Stimulated activated naive CD4-positive, alpha-beta T cell (primary cell): ENCODE measurements at places on chromosomes 1 and 21.

- no peak for DNase-seq
Measured at GRCh38 chr21:28568692-28569091, 424.0 kb downstream of the LTN1 start.

- no peak for DNase-seq
Measured at GRCh38 chr1:11266268-11267074, 4.1 kb upstream of the MTOR start.

DNA sequence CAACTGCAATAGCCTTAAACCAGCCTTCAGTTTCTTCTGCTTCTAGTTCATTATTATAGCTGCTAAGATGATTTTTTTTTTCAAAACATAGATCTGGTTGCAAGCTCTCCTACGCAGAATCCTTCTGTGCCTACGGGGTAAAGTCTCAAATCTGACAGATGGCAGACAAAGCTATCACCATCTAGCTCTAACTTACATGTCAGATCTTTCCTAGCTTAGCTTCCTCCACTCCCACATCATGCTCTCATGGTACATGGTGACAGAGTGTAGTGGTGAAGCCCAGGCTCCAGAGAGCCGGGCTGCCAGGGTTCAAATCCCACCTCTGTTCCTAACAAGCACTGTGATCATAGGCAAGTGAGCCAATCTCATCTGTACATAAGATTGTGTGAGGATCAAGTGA is 24.2 kb upstream of the GUCA2B start:
- DNase-seq: no peak

GRCh38 chr1:93681989-93682412 is 364 bp upstream of the BCAR3 start:
- no peak for DNase-seq

- no peak for DNase-seq
Measured at GRCh38 chr1:74590288-74590687, 77.9 kb upstream of the LRRC53 start.

DNA sequence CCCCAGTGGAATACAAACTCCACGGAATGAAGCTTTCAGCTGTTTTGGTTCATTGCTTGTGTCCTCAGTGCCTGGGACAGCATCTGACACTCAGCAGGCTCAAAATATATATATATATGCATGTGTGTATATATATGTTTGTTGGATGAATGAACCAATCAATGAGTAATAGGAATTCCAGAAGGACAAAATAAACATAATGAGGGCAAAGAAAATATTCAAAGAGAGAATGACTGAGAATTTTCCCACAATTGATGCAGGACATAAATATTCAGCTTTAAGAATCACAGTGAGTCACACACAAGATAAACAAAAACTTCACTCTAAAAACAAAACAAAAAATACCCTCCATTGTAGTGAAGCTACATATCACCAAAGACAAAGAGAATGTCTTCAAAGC is 64.0 kb downstream of the CHD5 start:
- no peak for DNase-seq

DNA sequence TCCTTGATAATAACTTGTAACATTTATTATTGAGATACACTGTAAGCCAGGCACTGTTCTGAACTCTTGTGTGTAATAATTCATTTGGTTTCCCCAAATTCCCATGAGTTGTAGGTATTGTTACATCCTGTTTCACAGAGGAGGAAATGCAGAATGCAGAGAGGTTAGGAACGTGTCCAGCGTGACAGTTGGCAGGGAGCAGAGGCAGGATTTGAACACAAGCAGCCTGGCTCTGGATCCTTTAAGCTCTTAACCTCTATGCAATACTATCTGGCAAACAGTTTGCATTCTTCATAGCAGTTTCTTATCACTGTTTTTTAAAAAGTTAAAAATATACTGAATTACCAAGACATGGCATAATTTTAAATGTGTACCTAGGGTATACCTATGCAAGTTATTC is 30.5 kb downstream of the EEIG2 start:
- DNase-seq: no peak

GRCh38 chr21:46153247-46154154 is 1.9 kb downstream of the FTCD start:
- DNase-seq: peak; percentile 22

GRCh38 chr1:183807549-183808168 is 2.7 kb downstream of the RGL1 start:
- DNase-seq: no peak

DNA sequence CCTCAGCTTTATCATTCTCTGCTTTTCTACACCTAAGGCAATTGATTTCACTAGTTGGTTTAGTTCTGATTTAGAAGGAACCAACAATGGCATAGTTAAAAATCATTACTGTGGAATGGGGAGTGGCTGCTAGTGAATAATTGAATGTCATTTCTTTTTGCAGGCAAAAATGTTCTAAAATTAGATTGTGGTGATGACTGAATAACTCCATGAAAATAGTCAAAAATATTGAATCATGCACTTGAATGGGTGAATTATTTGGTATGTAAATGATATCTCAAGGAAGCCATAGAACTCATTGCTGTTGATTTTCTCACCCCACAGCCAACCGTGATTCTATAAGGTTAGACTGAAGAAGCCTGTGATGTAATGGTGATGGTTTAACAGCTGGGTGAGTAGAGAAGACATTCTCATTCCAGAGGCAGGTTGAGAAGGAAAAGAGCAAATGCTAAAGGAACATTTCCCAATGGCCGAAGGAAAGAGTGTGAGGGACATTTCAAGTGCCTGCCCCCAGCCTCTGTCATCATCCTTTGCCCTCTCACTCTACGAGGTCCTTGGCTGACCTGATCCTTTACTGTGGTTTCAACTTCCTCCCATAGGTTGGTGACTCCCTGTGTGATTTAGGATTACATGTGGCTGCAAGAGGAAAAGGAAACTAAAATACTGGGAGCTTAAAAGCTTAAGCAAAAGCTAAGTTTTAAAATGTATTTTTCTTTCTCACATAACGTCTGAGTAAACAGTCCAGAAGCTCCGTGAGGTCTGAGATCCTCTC is 12.5 kb downstream of the OVAAL start:
- DNase-seq: no peak

GRCh38 chr1:116436611-116436970 is 63.5 kb downstream of the ATP1A1 start:
- DNase-seq: peak; percentile 48

DNA sequence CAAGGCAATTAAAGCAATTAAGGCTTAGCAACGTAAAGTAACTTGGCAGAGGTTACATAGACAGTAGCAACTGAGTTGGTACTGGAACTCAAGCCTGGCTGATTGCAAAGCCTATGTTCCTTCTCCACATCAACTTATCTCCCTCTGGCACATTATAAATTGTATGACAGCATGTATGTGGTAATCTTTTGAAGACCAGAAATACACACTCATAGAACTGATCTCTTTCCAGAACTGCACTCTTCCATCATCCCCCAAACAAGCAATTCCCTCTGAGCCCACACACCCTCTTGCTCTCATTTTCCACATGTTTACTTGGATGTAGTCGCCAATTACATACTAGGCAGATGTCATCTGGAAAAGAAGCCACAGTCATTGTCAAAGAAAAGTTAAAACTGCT is 502.2 kb downstream of the PLPP3 start:
- DNase-seq: no peak

DNA sequence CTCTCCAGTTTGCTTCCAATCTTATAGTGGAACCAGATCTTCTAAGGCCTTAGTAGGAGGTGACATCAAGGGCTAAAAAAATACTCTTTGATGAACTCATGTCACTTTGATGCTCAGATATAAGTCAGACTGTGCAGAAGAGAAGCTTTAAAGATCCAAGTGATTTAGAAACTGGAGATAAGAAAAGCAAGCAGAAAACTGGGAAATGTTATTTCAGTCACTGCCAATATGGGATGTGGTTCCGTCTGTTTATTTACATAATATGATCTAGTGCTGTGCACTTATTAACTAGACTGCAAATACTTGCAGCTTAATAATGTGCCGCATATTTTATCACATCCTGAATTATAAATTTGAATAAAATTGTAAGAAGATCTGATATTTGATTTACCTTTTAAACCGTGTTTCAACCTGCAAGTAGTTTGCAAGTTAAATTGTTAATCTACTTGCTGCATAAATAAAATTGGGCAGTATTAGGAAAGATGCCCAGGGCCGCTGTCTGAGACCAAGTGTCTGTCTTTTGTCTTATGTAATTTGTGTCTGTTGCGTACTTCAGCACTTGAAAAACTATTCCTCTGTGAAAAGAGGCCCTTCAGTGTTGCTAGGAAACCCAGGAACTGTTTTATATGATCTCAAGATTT is 29.6 kb downstream of the CXADR start:
- no peak for DNase-seq

DNA sequence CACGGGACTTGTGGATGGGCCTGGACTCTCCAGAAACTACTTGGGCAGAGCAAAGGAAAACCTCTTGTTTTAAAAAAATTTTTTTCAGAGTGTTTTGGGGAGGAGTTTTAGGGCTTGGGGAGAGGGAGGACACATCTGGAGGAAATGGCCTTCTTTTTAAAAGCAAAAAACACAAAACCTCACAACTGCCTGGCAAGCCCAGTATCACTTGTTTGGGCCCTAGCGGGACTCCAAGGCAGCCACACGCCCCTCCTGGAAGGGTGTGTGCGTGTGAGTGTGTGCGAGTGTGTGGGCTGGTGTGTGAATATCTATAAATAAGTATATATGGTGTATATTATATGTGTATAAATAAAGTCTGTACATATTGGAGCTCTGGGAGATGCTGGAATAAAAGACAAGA is 57.7 kb upstream of the ACTL8 start:
- no peak for DNase-seq

DNA sequence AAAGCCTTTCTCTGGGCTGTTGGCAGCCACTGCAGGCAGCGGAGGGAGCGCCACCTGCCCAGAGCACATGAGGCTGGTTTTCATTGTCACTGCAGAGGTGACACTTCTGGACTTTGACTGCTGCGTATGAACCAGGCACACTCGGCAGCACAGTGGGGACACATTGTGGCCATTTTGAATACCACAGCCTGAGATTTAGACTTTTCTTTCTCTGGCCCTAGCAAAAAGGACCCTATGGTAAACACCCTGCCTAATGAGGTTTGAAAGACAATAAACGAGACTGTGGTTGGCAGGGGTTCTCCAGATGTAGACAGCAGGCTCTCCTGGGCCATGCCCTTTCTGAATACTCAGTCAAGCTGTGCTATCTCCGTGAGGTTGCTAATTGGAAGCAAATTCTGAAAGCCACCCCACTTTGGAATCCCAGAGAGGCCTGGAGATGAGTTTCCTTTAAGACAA is 12.0 kb upstream of the KCNE2 start:
- DNase-seq: no peak

- DNase-seq: no peak
Measured at GRCh38 chr1:172601046-172601630, 57.8 kb upstream of the FASLG start.

- DNase-seq: no peak
Measured at GRCh38 chr1:234902774-234903547, 225.7 kb downstream of the TOMM20 start.

DNA sequence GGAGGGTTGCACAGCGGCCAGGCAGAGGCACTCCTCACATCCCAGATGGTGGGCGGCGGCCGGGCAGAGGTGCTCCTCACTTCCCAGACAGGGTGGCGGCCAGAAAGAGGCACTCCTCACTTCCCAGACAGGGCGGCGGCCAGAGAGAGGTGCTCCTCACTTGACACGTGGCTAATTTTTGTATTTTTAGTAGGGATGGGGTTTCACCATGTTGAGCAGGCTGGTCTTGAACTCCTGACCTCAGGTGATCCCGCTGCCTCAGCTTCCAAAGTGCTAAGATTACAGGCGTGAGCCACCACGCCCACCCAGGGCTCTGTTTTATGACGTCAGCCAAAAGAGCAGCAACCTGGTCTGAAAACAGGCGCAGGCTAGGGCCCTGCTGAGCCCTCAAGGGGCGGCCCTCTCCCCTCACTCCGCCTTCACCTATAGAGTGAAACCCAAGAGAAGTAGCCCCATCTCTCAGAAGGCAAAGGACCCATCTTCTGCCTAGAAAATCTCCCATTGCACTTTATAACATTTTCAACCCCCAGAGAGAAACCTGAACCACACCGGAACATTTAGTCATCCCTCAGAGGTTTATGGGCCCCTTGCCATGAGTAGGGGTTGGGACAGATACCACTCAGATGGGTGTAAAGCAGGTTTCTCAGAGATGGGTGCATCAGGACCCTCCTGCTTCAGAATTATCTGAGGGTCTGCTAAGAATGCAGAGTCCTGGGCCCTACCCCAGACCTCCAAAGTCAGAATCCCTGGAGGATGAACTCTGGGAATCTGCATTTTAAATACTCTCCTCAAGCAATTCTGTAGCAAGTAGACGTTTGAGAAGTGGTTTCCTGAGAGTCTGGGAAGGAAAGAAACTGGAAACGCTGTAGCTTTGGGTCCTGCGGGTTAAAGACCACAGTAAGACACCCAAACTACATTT is 40.8 kb downstream of the CDK18 start:
- DNase-seq: no peak

- DNase-seq: no peak
Measured at GRCh38 chr1:156382561-156382960, 13.6 kb downstream of the RHBG start.

DNA sequence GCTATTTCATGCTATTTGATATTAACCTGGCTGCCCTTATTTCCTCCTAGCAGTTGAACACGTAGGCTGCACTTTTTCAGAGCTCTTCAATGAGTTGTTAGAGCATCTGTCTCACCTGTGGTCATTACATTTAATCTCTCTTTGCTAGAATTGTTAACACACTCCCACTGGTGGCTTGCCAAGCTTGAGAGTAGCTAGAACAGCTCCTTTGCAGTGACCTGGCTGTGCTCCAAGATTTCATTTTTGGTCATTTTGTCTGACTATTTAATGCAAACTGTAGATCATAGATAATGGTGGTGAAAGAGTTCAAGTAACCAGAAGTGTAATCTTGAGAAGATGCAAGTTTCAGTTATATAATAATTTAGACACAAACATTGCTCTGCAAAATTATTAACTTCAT is 105.6 kb downstream of the LRRC7 start:
- no peak for DNase-seq

DNA sequence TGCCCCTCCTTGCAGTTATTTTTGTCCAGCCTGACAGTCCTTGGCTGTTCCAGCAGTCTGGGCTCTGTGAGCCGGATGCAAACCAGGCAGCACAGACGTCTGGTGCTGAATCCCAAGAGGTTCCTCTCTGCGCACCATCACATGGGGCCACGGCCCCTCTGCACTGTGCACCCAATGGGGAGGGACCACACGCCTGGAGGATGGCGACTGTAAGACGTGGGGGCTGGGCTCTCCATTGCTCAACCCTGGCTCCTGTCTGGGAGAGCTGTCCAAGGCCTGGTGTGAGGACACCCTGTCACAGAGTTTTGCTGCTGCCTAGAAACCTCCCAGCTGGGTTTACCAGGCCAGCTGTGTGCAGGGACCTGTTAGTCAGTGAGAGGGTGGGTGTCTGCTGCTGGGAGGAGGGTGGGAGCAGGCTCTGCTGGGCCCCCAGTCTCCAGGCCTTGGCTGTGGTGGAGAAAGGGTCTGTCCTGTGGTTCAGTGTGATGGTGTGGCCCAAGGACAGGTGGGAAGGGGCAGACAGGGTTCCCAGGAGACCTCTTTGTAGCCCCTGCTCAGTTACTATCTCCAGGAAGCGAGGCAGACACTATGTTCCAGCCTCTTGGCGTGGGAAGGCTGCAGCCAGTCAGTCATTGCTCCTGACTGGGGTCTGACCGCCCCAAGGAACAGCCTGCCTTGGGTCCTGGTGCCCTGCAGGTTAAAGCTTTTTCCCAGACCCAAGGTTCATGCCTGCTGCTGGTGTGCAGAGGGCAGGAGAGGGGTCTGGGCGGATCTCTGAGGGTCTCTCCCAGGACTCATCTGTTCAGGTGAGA is 13.8 kb downstream of the HEYL start:
- DNase-seq: no peak

- DNase-seq: no peak
Measured at GRCh38 chr21:14523234-14523633, 22.9 kb downstream of the SAMSN1 start.
